Posterior cingulate gyrus (tissue), 11 donors: ENCODE measurements at places on chromosomes 6 and 20.

GRCh38 chr6:162242915-162243314 lies 484.7 kb downstream of the PRKN start:
- no peak for DNase-seq

- DNase-seq: no peak
Measured at GRCh38 chr6:139372326-139373153, 1.9 kb downstream of the CITED2 start.

- DNase-seq: no peak
Measured at GRCh38 chr6:87738000-87738399, 36.0 kb upstream of the AKIRIN2 start.

DNA sequence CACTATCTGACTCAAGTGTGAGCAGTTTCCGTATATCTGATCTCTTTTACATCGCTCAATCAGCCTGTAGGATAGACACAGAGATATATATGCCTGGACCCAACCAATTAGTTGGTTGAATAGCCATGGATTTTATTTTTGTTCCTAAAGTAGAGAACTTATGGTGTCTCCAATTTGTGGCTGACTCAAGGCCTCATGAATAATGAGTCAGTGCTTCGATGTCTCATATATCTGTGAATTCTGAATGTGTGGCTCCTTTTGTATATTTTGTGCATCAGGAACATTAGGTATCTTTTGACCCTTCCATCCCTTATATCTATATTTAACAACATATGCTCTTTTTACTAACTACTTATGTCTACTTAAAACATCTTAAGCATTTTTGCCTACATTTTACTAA lies 64.5 kb downstream of the OR2B2 start:
- DNase-seq: no peak

DNA sequence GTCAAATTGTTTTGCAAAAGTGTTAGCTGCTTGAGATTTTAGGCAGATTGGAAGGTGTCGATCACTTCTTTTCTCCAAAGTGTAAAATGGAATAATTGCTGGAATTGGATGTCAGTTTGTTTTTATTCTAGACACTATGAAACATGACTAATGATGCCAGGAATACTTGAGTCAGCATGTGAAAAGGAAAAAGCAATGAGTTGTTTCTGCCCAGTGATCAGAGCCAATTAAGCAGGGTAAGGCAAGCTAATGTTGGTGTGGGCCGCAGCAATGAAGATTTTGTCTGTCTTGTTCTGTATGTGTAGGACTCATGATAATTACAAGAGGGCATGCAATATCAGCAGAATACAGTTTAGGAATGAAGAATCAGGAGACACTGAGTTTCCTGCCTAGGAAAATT lies 110.3 kb downstream of the CARMIL1 start:
- no peak for DNase-seq
